Heart left ventricle (tissue), 16 donors: ENCODE measurements at places on chromosomes 2 and 18. TPM values are rescaled to one million over a fixed set of nuclear protein-coding genes. Genes with fewer than 3 reads are reported as not detected.

GRCh38 chr18:78295262-78295661 lies 684.4 kb upstream of the SALL3 start:
- no peaks in the 10 kb centered on the region for H3K4me1 ChIP-seq
- no peaks in the 10 kb centered on the region for H3K27me3 ChIP-seq
- no peak for DNase-seq
- no peak overlapping the region for H3K4me3 ChIP-seq
- no peaks in the 10 kb centered on the region for H3K36me3 ChIP-seq

- H3K27ac ChIP-seq = no peak overlapping the region
- H3K4me3 ChIP-seq = no peak overlapping the region
- no peaks in the 10 kb centered on the region for H3K36me3 ChIP-seq
- DNase-seq = no peak
- H3K4me1 ChIP-seq = peaks cover 9% of the 10 kb centered on the region
Observed at GRCh38 chr2:9984217-9984739, 32.8 kb downstream of the GRHL1 start.

- no peaks in the 10 kb centered on the region for H3K27me3 ChIP-seq
- no peak overlapping the region for H3K4me3 ChIP-seq
- H3K36me3 ChIP-seq = no peaks in the 10 kb centered on the region
- H3K27ac ChIP-seq = no peak overlapping the region
Observed at GRCh38 chr2:21118302-21118920, 5.4 kb upstream of the TDRD15 start.

GRCh38 chr2:218853766-218854165 lies 5.8 kb upstream of the WNT6 start:
- no peak for DNase-seq
- no peaks in the 10 kb centered on the region for H3K4me1 ChIP-seq
- H3K27ac ChIP-seq = no peak overlapping the region
- no peak overlapping the region for H3K4me3 ChIP-seq
- H3K27me3 ChIP-seq = peaks cover 62% of the 10 kb centered on the region
- no peaks in the 10 kb centered on the region for H3K36me3 ChIP-seq

GRCh38 chr18:76335859-76336640 lies 159.0 kb downstream of the ZNF516 start:
- no peaks in the 10 kb centered on the region for H3K4me1 ChIP-seq
- H3K36me3 ChIP-seq = no peaks in the 10 kb centered on the region
- no peak for DNase-seq
- no peak overlapping the region for H3K27ac ChIP-seq
- no peaks in the 10 kb centered on the region for H3K27me3 ChIP-seq

GRCh38 chr2:150464270-150464669 lies 23.2 kb downstream of the RND3 start:
- H3K4me3 ChIP-seq = no peak overlapping the region
- peaks cover 16% of the 10 kb centered on the region for H3K36me3 ChIP-seq
- no peak for DNase-seq

DNA sequence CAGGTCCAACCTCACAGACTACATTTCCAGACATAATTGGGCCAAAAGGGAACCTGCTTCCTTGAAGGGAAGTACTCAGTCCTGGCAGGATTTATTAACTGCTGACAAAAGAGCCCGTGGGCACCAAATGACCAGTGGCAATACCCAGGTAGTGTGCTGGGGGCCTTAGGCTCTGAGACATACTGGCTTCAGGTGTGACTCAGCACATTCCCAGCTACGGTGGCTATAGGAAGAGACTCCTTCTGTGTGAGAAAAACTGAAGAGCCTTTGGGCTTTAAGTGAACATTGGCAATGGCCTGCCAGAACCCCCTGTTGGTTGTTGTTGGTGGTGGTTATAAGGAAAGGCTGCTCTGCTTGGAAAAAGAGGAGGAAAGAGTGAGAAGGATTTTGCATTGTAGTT lies 401.8 kb downstream of the KCNJ3 start:
- H3K36me3 ChIP-seq = no peaks in the 10 kb centered on the region
- H3K27ac ChIP-seq = no peak overlapping the region
- H3K4me1 ChIP-seq = no peaks in the 10 kb centered on the region
- H3K4me3 ChIP-seq = no peak overlapping the region

The IL36RN gene
- not detected for polyA plus RNA-seq

The PDIA6 gene
- 402 TPM for polyA plus RNA-seq

The SOX11 gene
- 1.0 TPM for polyA plus RNA-seq

The RBM43 gene
- 1.2 TPM for polyA plus RNA-seq
